NCI-H1417 (cell line): ENCODE measurements at places on chromosomes 13 and 19.

DNA sequence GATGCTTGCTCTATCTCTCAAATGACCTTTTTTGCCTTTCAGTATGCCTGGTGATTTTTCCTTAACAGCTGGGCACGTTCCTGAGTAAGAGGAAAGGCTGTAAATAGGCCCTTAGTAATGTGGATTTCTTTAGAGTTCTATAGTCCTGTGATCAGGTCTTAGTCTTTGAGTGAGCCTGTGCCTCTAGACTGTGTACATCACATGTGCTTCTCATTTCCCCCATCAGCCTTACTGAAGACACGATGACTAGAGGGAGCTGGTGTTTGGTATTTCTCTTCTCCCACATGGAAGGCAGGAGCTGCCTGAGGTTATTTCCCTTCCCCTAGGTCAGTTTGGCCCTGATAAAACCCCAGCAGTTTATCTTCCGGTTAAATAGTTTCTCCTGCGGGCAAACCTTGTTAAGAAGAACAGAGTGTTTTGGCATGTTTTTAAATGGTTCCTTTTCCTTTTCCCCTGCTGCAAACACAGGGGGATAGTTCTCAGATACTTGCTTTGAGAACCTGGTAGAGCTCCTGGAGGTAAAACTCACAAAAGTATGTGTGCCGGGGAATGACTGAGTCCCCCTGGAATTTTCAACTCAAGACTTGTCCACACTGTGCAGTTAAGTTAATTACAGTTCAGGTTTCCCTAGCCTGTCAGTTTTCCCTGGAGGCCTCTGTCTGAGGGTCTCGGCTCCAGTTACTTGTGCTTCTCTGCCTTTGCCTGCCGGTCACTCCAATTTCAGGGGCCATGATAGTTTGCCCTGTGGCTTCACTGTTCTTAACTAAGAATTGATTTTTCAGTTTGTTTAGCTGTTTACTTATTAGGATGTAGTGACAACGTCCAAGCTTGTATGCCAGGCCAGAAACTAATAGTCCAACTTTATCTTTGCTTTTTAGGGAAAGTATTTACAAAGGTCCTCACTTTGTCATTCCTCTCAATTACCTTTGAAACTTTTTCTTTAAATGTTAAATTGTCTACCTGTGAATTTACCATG is 94.4 kb downstream of the URI1 start:
- DNase-seq: no peak

DNA sequence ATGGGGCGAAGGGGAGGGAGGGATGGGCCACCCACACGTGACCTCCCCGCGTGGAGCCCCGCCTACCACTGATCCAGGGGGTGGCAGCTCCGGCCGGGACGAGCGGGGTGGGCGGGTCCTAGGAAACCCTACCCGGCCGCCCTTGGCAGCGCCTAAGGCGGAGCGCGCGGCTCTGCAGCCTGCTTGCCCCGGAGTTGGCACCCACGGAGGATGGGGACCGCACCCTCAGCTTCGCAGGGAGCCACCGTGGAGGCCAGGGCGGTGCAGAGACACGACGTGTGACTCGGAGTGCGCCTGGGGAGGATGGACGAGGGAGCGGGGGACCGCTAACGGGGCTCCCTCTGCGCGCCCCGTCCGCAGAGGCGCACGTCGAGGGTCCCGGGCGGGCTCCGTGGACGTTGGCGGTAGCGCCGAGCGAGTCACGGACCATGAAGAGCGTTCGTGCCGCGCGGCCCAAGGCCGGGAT is at the start of gene RGS9BP:
Gene RGS9BP (plus strand): TSS at position 129 of the 466 bp plus-strand sequence. CDS start 416 bp downstream, outside the sequence.
- peak; percentile 79 for DNase-seq

- no peak for DNase-seq
Observed at GRCh38 chr19:31268751-31269383, 80.4 kb downstream of the TSHZ3 start.

GRCh38 chr13:60326273-60326672 is 70.7 kb upstream of the TDRD3 start:
- DNase-seq: no peak

DNA sequence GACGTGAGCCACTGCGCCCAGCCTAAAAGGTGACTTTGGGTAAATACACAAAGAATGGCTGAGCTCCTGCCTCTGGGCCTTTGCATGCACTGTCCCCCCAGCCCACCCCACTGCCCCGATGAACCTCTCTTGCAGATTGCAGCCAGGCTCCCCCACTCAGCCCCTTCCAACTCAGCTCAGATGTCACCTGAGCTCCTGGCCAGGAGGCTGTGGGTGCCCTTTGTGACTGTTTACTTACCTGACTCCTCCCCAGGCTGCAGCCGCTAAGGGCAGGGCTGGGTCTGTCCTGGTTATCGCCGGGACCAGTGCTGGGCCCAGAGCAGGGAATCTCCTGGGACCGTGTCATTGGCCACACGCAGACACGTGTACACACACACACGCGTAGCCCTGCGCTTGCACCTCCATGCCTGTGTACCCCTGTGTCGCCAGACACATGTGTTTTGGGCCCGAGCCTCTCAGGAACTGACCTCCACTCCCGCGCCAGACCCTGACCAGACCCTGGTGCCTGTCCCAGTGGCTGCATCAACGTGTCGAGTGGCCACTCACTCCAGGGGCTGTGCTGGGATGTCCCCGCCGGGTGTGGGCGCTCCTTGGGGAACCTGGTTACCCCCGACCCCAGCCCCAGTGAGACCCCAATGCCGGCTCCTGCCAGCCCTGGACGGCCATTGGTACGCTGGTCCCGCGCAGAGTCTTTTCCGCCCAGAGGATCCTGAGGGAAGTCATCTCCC is 18.7 kb downstream of the EFNA2 start:
- no peak for DNase-seq

DNA sequence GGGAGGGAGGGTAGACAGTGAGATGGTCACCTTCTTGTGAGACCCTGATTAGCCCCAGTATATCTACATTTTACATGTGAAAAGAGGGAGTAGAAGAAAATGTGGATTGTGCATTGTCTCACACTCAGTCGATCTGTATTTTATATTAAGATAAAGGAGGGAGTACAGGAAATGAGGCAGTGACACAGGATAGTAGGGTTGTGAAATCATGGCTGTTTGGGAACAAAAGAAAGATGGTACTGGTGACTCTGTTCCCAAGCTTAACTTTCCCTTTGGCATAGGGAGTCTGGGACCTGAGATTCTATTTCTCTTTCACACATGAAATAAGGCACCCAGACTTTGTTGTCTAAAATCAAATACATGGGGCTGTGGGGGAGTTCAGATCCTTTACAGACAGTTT is 194.7 kb downstream of the ABCC4 start:
- DNase-seq: no peak

GRCh38 chr19:52200044-52200443 is 10.2 kb downstream of the PPP2R1A start:
- no peak for DNase-seq

DNA sequence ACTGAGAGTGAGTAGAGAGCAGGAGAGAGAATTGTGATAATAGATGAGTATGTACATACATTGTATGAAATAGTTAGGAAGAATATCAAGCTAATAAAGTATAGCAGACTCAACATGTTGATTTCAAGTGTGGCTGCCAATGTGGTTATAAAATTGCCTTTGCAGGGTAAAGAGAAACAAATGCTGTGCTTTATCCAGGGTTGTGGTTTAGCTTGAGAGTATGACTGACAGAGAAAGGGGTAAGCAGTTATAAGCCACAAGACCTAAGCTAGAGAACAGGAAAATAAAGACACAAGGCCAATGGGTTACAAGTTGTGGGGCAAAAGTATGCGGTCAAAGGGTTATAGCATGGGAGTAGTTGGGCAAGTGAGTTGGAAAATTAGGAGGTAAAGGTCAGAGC is 1217.5 kb downstream of the DIAPH3 start:
- DNase-seq: no peak

DNA sequence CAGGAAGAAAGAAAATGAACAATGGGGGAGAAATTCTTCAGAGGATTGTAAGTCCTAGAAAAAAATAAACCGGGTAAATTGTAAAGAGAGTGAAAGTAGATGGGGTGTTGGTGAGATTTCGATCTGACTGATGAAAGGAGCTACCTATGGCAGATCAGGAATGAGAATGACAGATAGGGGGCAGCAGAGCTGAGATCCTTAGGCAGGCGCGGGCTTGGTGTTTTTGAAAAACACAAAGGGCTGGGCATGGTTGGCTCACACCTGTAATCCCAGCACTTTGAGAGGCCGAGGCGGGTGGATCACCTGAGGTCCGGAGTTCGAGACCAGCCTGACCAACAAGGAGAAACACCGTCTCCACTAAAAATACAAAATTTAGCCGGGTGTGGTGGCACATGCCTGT is 1468.6 kb upstream of the SLC10A2 start:
- DNase-seq: no peak

DNA sequence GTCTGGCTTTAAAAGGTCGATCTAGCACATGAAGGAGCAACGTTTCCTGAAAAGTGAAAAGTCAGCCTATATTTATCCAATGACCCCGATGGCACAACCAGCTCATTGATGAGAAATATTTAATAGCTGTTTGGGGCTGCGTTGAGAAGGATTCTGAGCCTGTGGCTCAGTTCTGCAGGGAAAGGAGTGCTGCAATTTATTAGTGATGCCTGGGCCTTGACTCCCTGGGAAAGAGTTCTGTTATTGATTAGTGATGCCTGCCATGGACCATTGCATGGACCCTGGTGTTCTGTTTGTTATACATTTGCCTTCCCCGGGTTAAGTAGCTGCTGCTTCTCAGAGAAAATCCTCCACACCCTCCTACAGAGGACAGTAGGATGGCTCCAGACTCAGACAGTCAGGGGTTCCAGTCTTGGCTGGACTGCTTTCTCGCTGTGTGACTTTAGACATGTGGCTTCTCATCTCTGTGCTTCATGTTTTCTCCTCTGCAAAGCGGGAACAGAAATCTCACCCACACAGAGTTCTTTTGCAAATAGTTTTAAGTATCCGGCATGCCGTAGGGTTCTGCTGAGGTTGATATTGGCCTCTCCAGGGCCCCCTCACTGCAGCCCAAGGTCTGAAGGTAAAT is 17.7 kb upstream of the PTPRS start:
- DNase-seq: peak; percentile 0

GRCh38 chr13:40056898-40057619 is 401.6 kb downstream of the COG6 start:
- no peak for DNase-seq

DNA sequence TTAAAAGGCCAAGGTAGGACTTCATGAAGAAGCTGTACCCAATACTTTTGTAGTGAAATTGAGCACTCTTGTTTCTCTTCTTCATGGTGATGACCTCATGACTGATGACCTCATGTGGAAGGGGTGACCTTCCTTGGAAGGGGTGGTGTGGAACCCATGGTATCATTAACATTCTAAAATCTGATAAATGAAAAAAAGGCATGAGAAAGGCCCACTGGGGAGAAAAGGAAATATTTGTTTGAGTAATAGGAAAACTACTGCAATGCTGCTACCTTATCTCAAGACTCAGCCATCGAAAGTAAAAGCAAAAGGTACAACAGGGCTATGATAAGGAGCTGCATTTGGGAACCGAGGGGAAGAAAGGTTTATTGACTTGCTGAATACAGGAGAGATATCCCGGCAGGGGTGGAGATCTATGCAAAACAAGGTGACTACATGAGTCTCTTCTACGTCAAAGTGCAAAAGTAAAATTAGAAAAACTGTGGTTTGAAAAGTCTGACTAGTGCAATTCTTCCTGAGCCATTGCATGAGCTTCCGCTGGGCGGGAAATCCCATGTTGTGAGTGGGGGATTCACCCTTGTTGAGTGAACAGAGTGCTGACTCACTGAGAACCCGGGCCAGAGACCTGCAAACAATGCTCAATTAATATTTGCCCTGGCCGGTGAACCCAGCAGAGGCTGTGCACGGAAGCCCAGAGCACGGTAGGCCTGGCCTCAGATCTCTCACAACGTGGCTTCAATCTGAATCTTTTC is 138.9 kb upstream of the RFC3 start:
- DNase-seq: no peak

GRCh38 chr13:111370570-111371535 is 50.4 kb downstream of the TEX29 start:
- no peak for DNase-seq

- peak; percentile 49 for DNase-seq
Observed at GRCh38 chr13:106246242-106246641, 289.2 kb downstream of the EFNB2 start.

DNA sequence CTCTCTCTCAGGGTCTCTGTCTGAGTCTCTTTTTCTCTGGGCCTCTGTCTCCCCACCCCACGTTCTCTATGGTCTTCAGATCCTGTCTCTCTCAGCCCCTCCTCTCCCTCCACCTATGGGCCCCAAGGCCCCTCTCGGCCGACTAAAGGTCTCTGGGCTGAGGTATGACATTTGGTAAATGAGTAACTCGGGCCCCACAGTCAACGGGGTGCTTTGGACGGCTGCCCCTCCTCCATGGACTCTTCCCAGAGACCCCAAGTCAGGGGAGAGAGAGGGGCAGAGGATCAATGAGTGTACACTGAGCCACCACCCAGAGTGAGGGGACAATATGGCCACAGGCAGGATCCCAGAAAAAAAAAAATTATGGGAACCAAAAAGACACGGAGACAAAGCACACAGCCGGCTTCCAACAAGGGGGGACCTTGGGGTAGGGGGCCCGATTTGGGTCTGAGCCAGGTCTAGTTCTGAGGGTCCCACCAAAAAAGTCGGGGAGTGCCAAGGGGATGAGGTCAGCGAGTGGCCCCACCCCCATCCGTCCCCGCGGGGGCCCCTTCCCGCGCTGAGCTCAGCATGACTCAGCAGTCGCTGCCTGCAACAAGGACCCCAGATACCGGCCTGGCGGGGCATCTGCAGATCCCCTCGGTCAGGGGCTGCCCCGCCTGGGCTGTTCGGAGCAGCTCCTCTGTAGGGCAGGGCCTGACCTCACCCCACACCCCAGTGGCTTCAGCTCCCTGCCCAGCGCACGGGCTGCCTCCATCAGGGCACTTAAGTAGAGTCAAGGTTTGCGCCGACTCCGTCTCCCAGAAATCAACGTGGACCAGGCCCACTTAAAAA is 1.5 kb upstream of the FTL start:
- DNase-seq: no peak

GRCh38 chr13:19634256-19634740 is 839 bp downstream of the MPHOSPH8 start:
- peak; percentile 53 for DNase-seq

- DNase-seq: no peak
Observed at GRCh38 chr19:31001991-31002390, 347.2 kb downstream of the TSHZ3 start.

DNA sequence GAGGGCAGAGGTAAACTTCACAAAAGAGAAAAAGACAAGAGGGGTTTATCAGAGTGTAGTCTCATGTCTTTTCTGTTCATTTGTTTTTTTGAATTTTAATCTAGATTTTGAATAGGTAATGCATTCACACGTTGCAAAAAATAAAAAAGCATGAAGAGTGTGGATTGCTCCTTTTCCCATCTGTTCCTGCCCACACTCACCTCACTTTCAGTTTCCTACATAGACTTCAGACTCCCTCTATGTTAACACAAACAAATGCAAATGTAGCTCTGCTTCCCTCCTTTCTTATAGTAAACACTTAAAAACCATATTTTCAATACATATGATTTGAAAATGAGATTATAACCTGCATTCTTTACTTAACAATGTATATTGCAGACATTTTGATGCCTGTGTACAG is 20.3 kb downstream of the TNFSF13B start:
- DNase-seq: no peak

- no peak for DNase-seq
Observed at GRCh38 chr13:100560498-100561157, 28.0 kb downstream of the GGACT start.
